ENCODE measurements at places on chromosomes 6 and 20.

- no peaks in the 10 kb centered on the region for H3K36me3 ChIP-seq
- no peaks in the 10 kb centered on the region for H3K27me3 ChIP-seq
- no peak for DNase-seq
- H3K4me3 ChIP-seq = no peak overlapping the region
- no peaks in the 10 kb centered on the region for H3K4me1 ChIP-seq
Measured at GRCh38 chr6:84417260-84417659, 189.8 kb upstream of the CEP162 start.

- H3K27ac ChIP-seq = no peak overlapping the region
- no peak for DNase-seq
- H3K4me3 ChIP-seq = no peak overlapping the region
Measured at GRCh38 chr6:47473791-47474346, 3.7 kb upstream of the CD2AP start.

DNA sequence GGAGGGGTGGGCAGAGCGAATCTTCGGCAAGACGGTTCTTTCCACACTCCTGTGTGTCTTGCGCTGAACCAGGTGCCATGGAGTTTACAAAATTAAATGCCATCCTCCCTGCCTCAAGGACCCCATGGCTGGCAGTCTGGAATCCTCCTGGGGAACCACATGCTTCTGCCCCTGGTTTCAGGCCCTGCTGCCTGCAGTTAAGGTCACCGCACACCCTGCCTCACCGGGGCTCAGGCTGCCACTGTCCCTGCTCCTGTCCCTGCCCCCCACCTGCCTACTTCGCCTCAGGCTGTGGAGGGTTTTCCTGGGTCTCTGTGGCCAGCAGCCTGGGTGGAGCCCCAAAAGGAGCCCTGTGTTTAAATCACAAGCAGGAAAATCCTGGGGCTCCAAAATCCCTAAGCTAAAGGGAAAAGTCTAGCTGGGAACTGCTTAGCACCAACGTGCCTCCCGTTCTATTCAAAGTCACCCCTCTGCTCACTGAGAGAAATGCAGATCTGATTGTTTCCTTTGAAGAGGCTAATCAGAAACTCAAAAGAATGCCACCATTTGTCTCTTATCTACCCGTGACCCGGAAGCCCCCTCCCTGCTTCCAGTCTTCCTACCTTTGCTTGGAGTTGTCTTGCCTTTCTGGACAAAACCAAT lies 10.6 kb upstream of the TTLL2 start:
- no peaks in the 10 kb centered on the region for H3K36me3 ChIP-seq
- no peak for DNase-seq
- H3K4me1 ChIP-seq = no peaks in the 10 kb centered on the region
- no peak overlapping the region for H3K27ac ChIP-seq
- H3K4me3 ChIP-seq = no peak overlapping the region
- H3K27me3 ChIP-seq = peaks cover 18% of the 10 kb centered on the region

DNA sequence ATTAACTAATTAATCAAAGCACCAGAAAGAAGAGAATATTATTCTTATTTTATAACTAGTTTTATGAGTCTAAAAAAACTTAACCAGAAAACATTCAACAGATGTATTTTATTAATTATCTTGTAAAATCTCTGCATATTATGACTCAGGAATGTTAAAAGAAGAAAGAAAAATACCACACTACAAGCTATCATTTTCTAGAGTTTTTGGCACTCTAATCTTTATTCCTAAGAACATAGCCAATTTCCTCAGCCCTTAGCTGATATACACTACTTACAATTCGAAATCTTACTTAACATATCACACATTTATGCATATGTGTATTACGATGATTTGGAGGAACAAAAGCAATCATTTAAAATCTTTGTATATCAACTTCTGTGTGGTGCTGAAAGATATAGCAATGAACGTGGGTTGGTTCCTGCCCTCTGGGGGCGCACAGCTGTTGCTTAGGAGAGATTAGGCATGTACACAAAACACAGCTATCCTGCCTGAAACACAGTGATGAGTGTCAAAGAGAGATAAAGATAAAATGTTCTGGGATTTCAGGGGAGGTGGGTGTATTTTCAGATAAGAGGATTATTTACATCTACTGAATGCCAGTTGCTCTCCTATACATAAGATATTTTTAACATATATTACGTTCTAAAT lies 404.5 kb downstream of the SYNE1 start:
- no peak overlapping the region for H3K4me3 ChIP-seq
- DNase-seq = no peak
- no peak overlapping the region for H3K27ac ChIP-seq
- no peaks in the 10 kb centered on the region for H3K36me3 ChIP-seq
- H3K27me3 ChIP-seq = no peaks in the 10 kb centered on the region
- H3K4me1 ChIP-seq = no peaks in the 10 kb centered on the region

- H3K4me3 ChIP-seq = no peak overlapping the region
- no peak overlapping the region for H3K27ac ChIP-seq
- no peaks in the 10 kb centered on the region for H3K36me3 ChIP-seq
- H3K27me3 ChIP-seq = peaks cover 14% of the 10 kb centered on the region
- no peaks in the 10 kb centered on the region for H3K4me1 ChIP-seq
Measured at GRCh38 chr6:127547904-127548649, 28.9 kb upstream of the C6orf58 start.

DNA sequence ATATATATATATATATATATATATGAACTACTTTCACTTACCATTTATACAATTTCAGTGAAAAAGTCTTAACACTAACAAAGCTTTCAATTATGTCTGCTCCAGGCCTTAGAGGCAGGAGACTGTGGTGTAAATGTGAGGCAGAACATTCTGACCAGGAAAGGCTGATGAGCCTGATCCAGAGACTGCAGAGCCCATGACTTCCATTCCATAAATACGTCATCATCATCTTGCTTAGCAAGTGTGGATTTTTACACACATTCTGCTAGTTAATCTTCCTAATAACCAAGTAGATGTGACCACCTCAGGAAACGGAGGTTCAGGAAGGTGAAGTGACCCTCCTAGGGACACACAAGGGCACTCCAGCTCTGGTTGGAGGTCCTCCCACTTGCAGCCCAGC lies 14.9 kb downstream of the TRERF1 start:
- peak overlapping the region; percentile 25 for H3K27ac ChIP-seq
- no peaks in the 10 kb centered on the region for H3K27me3 ChIP-seq

DNA sequence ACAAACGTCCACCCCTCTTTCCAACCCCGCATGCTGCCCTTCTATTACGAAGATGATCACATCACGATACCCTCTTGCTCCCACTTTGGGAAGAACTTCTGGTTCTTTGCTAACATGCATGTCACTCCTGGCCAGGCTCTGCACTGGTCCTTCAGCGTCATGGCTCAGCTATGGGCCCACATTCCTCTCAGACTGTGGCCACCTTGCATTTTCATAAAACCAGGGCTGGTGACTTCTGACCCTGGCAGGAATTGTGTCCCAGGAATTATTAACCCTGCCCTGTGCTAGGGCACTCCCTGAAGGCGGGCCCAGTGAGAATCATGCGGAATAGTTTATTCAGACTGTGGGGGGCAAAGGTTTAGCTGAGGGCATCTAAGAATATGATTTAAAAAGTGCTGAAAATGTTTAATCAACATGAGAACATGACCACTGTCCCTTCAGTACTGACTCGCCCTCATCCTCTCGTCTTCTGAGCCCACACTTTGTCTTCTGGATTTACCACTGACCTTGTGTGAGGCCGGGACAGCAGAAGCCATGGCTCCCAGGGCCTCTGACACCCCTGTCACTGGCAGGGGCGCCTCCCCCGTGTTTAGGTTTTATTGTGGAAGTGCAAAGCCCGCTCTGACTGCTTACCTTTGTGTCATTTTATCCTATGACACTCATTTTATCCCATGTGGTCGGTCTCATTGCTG lies 38.1 kb upstream of the THBS2 start:
- peaks cover 8% of the 10 kb centered on the region for H3K27me3 ChIP-seq
- H3K36me3 ChIP-seq = no peaks in the 10 kb centered on the region
- H3K4me3 ChIP-seq = no peak overlapping the region
- DNase-seq = no peak
- no peak overlapping the region for H3K27ac ChIP-seq

DNA sequence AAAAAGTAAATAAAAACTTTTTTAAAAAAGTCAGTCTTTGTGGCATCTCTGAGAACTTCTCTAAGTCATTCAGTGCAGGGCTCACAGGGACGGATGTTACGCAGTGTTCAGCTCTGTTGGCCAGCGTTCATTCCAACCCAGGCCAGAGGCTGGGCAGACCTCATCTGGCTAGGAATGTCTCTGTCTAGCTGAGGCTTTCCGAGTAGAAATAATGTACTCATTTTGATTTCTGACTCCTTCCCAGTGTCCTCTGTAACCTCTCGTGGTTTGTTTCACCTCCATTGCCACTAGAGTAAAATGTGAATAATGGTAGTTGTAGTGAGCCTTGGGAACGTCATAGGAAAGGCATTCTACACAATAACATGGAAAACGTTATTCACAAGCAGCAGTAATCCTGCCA lies 135.1 kb downstream of the TMEM242 start:
- H3K4me3 ChIP-seq = no peak overlapping the region
- H3K4me1 ChIP-seq = peaks cover 9% of the 10 kb centered on the region
- H3K27ac ChIP-seq = no peak overlapping the region
- H3K36me3 ChIP-seq = peaks cover 13% of the 10 kb centered on the region
- DNase-seq = no peak

GRCh38 chr6:142871910-142872331 lies 73.1 kb downstream of the HIVEP2 start:
- peak; percentile 86 for DNase-seq
- peak overlapping the region; percentile 78 for H3K4me3 ChIP-seq
- H3K27me3 ChIP-seq = no peaks in the 10 kb centered on the region
- H3K4me1 ChIP-seq = peaks cover 80% of the 10 kb centered on the region

- H3K27ac ChIP-seq = no peak overlapping the region
- H3K27me3 ChIP-seq = peaks cover 12% of the 10 kb centered on the region
- peaks cover 11% of the 10 kb centered on the region for H3K36me3 ChIP-seq
- H3K4me1 ChIP-seq = peaks cover 69% of the 10 kb centered on the region
- H3K4me3 ChIP-seq = no peak overlapping the region
- DNase-seq = no peak
Measured at GRCh38 chr6:45450831-45451230, 73.1 kb upstream of the SUPT3H start.

DNA sequence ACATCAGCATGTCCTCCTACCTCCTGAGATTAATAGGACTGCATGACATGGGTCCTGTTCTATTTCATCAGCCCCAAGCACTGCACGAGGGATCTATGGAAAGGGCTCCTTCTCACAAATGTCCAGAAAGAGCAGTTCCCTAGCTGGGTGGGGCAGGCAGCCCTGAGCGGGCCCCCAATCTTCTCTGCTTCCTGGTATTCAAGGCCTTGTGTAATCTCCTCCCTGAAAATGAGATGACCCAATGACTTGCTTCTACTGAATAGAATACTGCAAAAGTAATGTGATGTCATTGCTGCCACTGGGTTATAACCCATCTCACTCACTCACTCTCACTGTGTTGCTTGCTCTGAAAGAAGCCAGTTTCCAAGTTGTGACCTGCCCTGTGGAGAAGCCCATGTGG lies 126.4 kb downstream of the OPRM1 start:
- peaks cover 17% of the 10 kb centered on the region for H3K36me3 ChIP-seq
- DNase-seq = no peak
- H3K27me3 ChIP-seq = no peaks in the 10 kb centered on the region
- H3K27ac ChIP-seq = no peak overlapping the region

- no peaks in the 10 kb centered on the region for H3K36me3 ChIP-seq
- H3K4me3 ChIP-seq = no peak overlapping the region
- no peak for DNase-seq
- peaks cover 7% of the 10 kb centered on the region for H3K27me3 ChIP-seq
- H3K27ac ChIP-seq = no peak overlapping the region
Measured at GRCh38 chr20:18360635-18361034, 72.3 kb downstream of the ZNF133 start.

GRCh38 chr6:158293122-158293521 lies 19.1 kb upstream of the TULP4 start:
- H3K4me1 ChIP-seq = peaks cover 26% of the 10 kb centered on the region
- H3K27ac ChIP-seq = peak overlapping the region; percentile 81
- no peaks in the 10 kb centered on the region for H3K27me3 ChIP-seq
- DNase-seq = no peak
- no peak overlapping the region for H3K4me3 ChIP-seq

DNA sequence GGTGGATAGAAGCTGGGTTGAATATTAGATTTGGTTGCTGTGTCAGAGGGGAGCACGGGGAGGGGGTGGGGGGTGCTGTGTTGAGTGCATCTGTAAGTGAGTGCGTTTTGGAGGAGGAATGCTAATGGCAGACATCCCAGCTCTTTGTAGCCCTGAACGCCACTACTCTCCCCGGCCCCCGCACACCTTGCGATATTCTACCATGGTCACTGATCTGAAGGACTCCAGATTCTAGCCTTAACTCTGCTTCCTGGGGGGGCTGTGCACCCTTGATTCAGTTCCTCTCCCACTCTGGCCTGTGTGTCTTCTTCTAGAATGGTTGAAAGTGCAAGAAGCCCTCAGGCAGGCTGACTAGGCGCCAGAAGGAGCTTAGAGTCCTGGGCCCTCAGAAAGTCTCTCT lies 7.1 kb downstream of the GLP1R start:
- H3K27ac ChIP-seq = no peak overlapping the region
- no peak overlapping the region for H3K4me3 ChIP-seq
- peaks cover 21% of the 10 kb centered on the region for H3K4me1 ChIP-seq
- H3K36me3 ChIP-seq = no peaks in the 10 kb centered on the region
- peaks cover 7% of the 10 kb centered on the region for H3K27me3 ChIP-seq
- DNase-seq = no peak

DNA sequence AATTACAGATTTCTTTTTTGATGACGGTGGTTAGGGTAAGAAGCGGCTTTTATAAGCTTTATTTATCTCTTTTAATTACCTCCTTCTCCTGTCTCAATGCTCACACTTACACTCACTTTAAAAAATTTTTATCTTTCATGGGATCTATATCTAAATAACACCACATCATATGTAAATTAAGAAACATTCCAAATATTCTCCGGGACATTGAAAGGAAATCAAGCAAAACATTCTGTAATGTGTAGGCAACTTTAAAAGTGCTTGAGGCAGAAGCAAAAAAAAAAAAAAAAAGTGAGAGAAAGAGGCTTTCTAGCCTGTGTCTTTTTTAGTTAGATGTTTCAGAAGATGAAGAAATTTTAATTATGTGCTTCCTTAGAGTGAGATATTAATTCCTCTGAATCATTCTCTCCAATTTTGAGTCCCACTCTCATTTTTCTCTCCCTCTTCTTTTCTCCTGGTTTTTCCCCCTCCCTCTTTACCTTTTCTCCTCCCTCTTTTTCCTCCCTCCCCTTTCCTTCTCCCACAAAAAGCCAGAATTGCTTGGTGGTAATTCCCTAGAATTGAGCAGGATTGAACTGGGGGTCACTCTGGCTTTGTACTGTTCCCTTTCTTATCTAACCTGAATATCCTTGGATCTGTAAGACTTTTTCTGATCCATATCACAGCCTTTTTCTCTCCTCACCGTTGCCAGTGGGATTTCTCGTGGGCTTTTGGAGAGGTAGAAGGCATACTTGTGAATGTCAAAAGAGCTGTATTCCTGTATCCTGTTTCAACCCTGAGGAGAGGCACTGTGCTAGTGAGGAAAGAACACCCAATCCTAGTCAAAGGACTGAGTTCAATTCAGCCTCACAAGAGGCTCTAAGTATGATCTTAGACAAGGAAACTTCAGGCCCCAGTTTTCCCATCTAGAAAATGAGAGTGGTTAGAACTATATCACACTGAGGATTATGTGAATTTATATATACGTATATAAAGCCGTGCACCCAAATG lies 30.4 kb downstream of the KCNQ5 start:
- no peaks in the 10 kb centered on the region for H3K36me3 ChIP-seq
- no peak for DNase-seq
- no peak overlapping the region for H3K27ac ChIP-seq
- H3K4me1 ChIP-seq = peaks cover 16% of the 10 kb centered on the region
- H3K27me3 ChIP-seq = peaks cover 2% of the 10 kb centered on the region
- no peak overlapping the region for H3K4me3 ChIP-seq

GRCh38 chr6:113587078-113587699 lies 270.0 kb upstream of the MARCKS start:
- no peak overlapping the region for H3K27ac ChIP-seq
- H3K27me3 ChIP-seq = peaks cover 6% of the 10 kb centered on the region
- no peak for DNase-seq
- no peaks in the 10 kb centered on the region for H3K36me3 ChIP-seq
- no peaks in the 10 kb centered on the region for H3K4me1 ChIP-seq
- H3K4me3 ChIP-seq = no peak overlapping the region
